A549 treated with CpdA at 1 μM for 4 hours (cell line): ENCODE measurements at places on chromosomes 1 and 21. TPM values are rescaled to one million over a fixed set of nuclear protein-coding genes. Genes with fewer than 3 reads are reported as not detected.

The ITSN1 gene
- total RNA-seq: 13.1 to 23.9 TPM (median 14.9 TPM) in 5 replicates

The ETV3 gene
- total RNA-seq: 9.5 to 14.7 TPM (median 10.6 TPM) in 5 replicates

The S100A7 gene
- not detected in 5 replicates for total RNA-seq

The DNM3 gene
- total RNA-seq: 0.51 to 0.87 TPM (median 0.67 TPM) in 5 replicates

The OPRD1 gene
- 0.02 to 0.06 TPM (median 0.04 TPM) in 4 of 5 replicates, not detected in the other for total RNA-seq

The LENEP gene
- total RNA-seq: not detected in 5 replicates

The CHIA gene
- total RNA-seq: not detected in 5 replicates

The ACTN2 gene
- 0.01 to 0.12 TPM in 2 of 5 replicates, not detected in the others for total RNA-seq

The CD5L gene
- total RNA-seq: not detected in 5 replicates

The MARK1 gene
- 0.05 to 0.40 TPM (median 0.10 TPM) in 5 replicates for total RNA-seq

The TNNT2 gene
- total RNA-seq: 0.06 to 0.30 TPM in 2 of 5 replicates, not detected in the others

The AMY2A gene
- total RNA-seq: not detected in 5 replicates

The CFAP57 gene
- 0.21 to 0.58 TPM (median 0.33 TPM) in 5 replicates for total RNA-seq

The RNU1-1 gene
- not detected in 5 replicates for total RNA-seq

The ESRRG gene
- total RNA-seq: not detected in 5 replicates

The S100A5 gene
- total RNA-seq: 0.65 to 1.2 TPM (median 0.79 TPM) in 5 replicates

The CTSK gene
- total RNA-seq: 1.7 to 2.2 TPM (median 1.8 TPM) in 5 replicates

The TMCC2 gene
- total RNA-seq: 2.8 to 3.2 TPM (median 3.1 TPM) in 5 replicates

The KRTAP10-7 gene
- total RNA-seq: not detected in 5 replicates

The EBNA1BP2 gene
- total RNA-seq: 183 to 204 TPM (median 193 TPM) in 5 replicates

The KCNA10 gene
- not detected in 5 replicates for total RNA-seq

The DMBX1 gene
- total RNA-seq: 0.61 to 1.5 TPM (median 0.82 TPM) in 5 replicates

The LRRC71 gene
- 0.15 to 0.24 TPM (median 0.17 TPM) in 4 of 5 replicates, not detected in the other for total RNA-seq

The S100A11 gene
- total RNA-seq: 1,668 to 1,944 TPM (median 1,920 TPM) in 5 replicates

The RNF186 gene
- total RNA-seq: not detected in 5 replicates

The IL12RB2 gene
- total RNA-seq: not detected in 5 replicates

The IL10 gene
- total RNA-seq: not detected in 5 replicates

The CFAP141 gene
- not detected in 5 replicates for total RNA-seq

The FMO5 gene
- total RNA-seq: 0.16 to 0.68 TPM (median 0.39 TPM) in 5 replicates

The ZBTB18 gene
- total RNA-seq: 3.9 to 5.1 TPM (median 4.6 TPM) in 5 replicates

The TRPM2 gene
- 6.7 to 10.2 TPM (median 8.8 TPM) in 5 replicates for total RNA-seq

The SELE gene
- not detected in 5 replicates for total RNA-seq

The LYPD8 gene
- total RNA-seq: 0.15 to 0.40 TPM (median 0.26 TPM) in 3 of 5 replicates, not detected in the others

The LPAR3 gene
- 0.12 to 0.33 TPM (median 0.21 TPM) in 5 replicates for total RNA-seq
